Esophagus (tissue), 2 donors: ENCODE measurements at places on chromosomes 6 and 20. TPM values are rescaled to one million over a fixed set of nuclear protein-coding genes. Genes with fewer than 3 reads are reported as not detected.

The PACSIN1 gene
- 0.01 TPM for polyA plus RNA-seq

The GSTA2 gene
- polyA plus RNA-seq = not detected

The DYNLT2 gene
- polyA plus RNA-seq = 1.3 TPM

The CALHM4 gene
- not detected for polyA plus RNA-seq

The PRR18 gene
- polyA plus RNA-seq = not detected

The IP6K3 gene
- 0.96 TPM for polyA plus RNA-seq

The C6orf52 gene
- not detected for polyA plus RNA-seq

The RNF39 gene
- 11.8 TPM for polyA plus RNA-seq

The MICA gene
- 8.8 TPM for polyA plus RNA-seq

The PLCB4 gene
- 1.9 TPM for polyA plus RNA-seq

The CST7 gene
- polyA plus RNA-seq = 2.9 TPM
